ENCODE measurements at places on chromosomes 16 and 17.
A peak's percentile ranks its signal among the peaks of the same experiment; 100 is the strongest.

DNA sequence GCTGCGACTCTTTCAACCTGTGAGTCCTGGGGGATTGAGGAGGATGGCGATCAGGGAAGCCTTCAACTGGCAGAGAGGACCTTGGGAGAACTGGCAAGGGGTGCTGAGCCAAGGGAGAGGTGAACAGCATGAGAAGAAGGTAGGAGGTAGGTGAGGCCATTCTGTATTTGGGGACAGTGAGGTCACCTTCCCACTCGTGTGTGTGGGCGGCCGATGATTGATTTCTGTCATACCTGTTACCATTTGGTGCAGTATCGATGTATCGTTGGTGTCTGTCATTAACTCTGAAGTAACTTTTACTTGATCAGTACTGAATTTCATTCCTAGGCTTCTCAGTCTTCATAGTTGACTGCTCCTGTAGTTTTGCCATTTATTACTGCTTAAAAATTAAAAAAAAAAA is 3.8 kb downstream of the ARSG start:
- DNase-seq, result no peak

DNA sequence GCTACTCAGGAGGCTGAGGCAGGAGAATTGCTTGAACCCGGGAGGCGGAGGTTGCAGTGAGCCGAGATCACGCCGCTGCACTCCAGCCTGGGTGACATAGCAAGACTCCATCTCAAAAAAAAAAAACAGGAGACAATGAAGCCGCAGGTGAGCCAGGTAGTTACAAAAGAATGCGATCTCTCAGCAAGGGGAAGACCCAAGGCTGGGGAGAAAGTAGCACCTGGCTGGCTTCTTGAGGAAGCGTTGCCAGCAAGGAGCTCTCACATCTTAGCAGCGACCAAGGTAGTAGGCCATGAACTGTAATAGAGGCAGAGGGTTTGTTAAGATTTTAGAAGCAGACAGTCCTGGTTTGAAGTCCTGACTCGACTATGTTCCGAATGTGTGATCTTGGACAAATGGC is 175.0 kb downstream of the AIPL1 start:
- no peak for DNase-seq

GRCh38 chr17:48209973-48210372 is 102.4 kb downstream of the SNX11 start:
- DNase-seq, result no peak

GRCh38 chr16:47036201-47036600 is 62.7 kb upstream of the DNAJA2 start:
- DNase-seq, result no peak

DNA sequence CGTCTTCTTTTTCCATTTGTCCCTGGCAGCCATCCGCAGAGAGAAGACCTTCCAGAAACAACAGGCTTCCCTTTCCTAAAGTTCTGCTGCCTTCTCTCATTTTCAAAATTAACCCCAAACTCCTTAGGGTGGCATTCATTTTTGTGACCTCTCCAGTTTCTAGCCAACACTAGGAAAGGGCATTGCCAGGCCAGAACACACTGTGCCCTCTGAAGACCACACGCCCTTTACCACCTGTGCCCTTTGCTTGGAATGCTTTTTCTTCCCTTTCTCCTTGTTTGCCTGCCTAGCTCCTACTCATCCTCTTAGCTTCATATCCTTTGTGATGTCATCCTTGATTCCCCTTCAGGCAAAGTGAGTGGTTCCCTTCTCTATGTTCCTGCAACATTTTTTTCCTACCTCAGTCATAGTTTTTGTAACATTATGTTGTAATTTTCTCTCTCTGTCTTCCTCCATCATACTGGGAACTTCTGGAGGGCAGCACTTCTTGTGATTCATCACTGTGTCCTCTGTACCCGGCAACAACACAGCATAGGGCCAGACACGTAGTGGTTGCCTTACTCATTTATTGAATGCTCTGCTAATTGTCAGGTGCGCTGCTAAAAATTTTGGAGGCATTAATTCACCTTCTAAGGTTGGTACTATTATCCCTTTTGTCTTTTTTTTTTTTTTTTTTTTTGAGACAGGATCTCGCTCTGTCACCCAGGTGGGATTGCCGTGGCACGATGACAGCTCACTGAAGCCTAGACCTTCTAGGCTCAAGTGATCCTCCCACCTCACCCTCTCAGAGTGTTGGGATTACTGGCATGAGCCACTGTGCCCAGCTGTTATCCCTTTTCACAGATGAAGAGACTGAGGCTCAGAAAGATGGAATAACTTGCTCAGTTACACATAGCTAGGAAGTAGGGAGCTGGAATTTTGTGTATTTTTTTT is 1.0 kb downstream of the KAT8 start:
- DNase-seq, result no peak

- no peak for DNase-seq
These were observed 4.5 kb downstream of the CD79B start for GRCh38 chr17:63927464-63928171.

DNA sequence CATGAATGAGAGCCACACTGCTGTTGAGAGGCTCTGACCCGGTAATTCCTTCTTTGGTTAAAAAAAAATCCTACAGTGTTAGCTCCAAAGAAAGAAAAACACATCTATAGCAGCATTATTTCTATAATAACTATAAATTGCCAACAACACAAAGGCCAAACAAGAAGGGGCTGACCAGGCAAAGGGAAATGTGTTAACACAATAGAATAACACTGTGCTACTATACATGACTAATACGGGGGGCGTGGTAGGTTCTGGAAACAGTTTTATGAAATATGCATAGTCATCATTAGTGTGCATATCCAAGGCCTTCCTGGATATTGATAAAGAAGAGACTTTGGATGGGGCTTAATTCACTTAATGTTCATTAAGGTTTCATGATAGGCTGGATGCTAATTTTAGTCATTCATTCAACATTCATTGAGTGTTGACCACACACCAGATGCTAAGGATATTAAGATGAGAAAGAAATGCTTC is 50.0 kb upstream of the CCL1 start:
- DNase-seq, result no peak

- DNase-seq, result no peak
These were observed 5.1 kb downstream of the NUDT16L1 start for GRCh38 chr16:4698321-4699045.

DNA sequence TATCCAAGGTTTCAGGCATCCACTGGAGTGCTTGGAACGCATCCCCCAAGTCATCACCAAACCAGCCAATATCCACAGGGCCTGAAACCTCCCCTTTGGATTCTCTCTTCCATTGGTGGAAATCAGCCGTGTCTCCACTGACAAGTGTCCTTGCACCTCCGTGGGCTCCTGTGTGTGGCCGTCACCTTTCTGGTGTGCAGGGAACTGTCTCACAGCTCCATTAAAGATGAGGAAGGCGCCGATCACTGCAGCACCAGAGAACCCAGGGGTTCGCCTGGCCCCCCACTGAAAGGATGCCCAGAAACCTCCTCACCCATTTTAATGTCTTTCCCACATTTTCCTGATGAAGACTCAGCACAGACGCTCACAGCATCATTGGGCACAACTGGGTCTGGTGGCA is 17.8 kb upstream of the METRNL start:
- DNase-seq, result no peak

DNA sequence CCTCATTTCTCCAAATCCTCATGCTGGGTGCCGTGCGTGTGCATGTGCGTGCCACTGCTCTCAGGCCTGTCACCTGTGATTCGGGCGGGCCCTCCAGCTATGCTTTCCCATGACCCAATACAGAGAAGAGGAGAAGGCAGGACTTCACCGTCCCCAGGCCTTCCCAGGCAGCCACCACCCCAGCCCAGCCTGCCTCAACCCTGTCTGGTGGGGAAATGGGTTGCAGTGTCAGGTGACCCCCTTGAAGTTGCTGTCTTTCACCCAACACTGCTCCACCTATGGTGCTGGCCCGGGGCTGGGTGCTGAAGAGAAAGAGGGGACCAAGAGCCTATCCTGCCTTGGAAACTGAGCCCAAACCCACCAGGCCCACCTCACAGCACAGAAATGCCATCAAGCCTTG is 94.7 kb downstream of the GOSR1 start:
- no peak for DNase-seq

DNA sequence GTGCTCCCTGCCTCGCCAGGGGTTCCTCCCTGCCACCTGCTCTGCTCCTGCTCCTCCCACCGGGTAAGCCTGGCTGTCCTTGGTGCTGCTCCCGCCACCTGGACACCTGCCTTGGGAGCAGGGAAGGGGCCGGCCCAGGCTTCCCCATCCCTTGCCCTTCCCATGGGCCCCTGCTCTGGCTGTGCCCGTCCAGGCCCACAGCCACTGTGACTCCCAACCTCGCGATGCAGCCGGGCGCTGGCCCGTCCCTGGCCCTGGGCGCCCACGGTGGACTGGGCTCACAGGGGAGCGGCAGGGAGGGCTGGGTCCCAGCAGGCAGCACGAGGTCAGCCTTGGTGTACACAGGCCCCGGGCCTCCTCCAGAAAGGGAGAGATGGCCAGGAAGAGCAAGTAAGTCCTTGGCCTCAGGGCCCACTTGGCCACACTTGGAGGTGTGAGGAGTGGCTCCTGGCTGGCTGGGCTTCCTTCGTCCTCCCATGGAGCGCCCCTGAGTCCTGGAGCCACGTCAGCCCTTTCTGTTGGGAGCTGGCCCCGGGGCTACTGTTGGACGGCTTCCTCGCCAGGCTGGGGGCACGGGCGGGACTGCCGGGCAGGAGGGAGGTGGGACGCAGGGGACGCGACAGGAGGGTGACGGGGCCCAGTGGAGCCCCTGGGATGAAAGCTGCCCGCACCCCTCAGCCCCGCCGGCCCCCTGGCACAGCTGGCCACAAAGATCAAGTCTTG is 15.3 kb downstream of the ENGASE start:
- DNase-seq, result no peak

- DNase-seq, result no peak
These were observed 1.2 kb downstream of the SIAH1 start for GRCh38 chr16:48383877-48384519.

DNA sequence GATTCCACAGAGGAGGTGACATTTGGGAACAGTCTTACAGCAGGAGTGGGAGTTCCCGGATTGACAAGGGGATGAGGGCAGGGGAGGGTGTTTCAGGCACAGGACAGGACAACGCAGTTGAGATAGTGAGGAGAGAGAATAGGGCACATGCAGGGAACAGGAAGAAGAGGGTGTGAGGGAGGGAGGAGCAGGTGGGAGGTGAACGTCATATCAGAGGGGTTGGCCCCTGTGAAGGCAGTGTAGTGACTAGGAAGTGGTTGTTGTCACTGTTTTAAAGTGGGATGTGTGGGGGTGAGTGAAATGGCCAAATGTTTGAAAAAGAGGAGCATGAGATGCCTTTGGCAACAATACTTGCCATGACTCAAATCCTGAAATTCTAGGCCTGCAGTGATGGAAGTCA is 12.2 kb downstream of the PRKCB start:
- DNase-seq, result no peak

DNA sequence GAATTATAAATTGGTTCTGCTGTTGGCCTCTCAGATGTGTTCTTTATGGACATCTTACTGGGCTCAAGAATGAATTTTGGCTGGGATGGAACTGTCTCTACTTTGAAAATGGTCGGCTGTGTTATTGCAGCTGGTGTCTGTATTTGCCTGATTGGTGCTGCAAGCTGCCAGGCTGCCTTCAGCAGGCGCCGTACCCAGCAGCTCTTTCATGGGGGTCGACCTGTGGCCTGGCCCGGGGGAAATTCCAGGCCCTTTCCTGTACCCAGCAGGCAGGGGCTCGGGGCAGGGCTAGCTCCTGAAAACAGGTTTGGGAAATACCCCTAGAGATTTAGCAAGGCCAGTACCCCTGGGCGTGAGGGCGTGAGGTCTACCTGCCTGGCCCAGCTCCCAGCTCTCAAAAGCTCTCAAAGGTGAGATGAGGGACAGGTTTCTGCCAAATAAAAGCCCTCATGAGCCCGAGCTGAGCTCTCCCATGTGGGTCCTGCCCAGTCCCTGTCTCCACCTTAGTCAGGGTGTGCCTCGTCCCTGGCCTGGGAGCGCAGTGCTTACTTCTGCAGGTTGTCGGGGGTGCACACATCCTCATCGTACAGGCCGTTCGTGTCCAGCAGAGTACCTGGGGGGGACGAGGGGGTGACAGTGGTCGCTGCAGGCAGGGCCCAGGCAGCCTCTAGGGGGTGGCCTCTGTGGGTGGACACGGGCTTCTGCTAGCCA is 52.3 kb downstream of the PRMT7 start:
- no peak for DNase-seq

DNA sequence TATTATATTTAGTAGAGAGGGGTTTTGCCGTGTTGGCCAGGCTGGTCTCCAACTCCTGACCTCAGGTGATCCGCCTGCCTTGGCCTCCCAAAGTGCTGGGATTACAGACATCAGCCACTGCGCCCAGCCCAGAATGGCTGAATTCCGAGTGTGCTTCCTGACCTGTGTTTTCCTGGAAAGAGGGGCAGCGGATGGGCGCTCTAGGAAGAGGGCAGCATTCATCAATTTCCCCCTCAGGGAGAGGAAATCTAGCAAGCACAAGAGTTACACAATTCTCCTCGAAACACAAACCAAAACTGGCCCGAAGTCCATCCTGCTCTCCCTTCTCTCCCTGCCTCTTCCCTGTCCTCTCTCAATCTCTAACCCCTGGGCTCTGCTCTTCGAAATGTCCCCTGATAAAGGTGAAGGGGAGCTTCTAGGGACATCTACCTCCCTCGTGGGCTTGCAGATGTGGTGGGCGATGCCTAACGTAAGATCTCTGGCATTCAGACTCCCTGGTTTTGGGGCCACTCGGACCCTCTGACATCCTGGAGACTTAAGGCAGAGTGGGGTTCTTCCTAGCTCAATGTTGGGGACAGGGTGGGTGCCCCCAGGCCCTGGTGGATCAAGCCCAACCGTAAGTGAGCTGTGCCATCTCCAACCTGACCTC is 1.0 kb downstream of the IL27 start:
- DNase-seq, result no peak

- no peak for DNase-seq
These were observed 25.2 kb downstream of the ELAC2 start for GRCh38 chr17:12992676-12993075.

- DNase-seq, result no peak
These were observed 93.4 kb upstream of the METRNL start for GRCh38 chr17:82985973-82986372.

DNA sequence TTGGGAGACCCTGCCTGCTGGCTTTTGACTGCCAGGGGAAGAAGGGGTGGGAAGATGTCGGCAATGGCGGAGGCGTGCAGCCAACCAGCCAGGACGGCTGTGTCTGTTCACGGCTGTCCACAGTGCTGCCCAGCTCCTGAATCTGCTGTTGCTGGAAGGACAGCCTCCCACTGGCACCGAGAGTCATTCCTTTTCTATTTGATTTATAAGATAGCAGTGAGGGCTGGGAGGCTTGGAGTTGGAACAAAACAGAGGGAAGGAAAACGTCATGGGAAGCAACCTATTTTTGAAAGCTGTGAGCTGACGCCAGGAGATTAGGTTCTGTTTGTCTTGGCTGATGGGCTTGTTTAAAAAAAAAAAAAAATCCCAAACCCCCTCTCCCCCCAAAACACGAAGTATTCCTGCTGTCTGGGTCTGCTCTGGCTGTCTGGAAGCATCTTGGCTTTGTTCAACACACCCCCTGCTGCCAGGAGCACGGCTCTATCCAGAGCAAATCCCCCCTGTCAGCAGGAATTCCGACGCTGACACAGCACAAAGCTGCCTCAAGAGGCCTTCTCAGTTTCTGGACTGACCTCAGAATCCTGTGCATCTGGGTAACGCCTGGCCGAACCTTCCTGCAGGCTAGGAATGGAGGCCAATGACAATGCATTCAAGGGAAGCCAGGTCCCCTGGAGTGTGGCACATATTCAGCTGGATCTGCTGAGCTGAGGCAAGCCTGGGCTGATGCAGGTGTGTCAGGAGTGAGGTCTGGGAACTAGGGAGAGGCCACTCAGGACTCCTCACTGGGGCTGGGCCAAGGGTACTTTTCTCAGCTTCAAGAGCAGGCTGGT is 41.0 kb upstream of the SREBF1 start:
- DNase-seq, result peak; percentile 82

Data from fibroblast of skin of left biceps (primary cell).